Daoy (cell line): ENCODE measurements at places on chromosomes 12 and 14. TPM values are rescaled to one million over a fixed set of nuclear protein-coding genes. Genes with fewer than 3 reads are reported as not detected.

GRCh38 chr12:85424581-85425348 lies 144.7 kb downstream of the ALX1 start:
- peak; percentile 30 for DNase-seq

DNA sequence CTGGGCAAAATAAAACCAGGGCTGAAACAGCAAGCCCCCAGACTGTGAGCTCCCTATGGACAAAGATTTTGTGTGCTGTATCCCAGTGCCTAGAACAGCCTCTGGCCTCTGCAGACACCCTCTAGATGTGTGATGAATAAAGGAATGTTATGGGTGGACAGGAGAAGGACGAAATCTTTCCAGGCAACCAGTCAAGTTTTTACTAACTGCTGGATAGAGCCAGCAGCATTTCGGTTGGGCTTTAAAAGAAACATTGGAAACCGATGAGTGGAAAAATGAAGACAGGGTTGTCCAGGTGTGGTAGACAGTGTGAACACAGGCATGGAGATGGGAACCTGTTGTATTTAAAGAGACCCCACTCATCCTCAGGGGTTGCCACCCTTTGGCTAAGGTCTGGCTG lies 4.0 kb downstream of the CHGA start:
- DNase-seq: no peak

DNA sequence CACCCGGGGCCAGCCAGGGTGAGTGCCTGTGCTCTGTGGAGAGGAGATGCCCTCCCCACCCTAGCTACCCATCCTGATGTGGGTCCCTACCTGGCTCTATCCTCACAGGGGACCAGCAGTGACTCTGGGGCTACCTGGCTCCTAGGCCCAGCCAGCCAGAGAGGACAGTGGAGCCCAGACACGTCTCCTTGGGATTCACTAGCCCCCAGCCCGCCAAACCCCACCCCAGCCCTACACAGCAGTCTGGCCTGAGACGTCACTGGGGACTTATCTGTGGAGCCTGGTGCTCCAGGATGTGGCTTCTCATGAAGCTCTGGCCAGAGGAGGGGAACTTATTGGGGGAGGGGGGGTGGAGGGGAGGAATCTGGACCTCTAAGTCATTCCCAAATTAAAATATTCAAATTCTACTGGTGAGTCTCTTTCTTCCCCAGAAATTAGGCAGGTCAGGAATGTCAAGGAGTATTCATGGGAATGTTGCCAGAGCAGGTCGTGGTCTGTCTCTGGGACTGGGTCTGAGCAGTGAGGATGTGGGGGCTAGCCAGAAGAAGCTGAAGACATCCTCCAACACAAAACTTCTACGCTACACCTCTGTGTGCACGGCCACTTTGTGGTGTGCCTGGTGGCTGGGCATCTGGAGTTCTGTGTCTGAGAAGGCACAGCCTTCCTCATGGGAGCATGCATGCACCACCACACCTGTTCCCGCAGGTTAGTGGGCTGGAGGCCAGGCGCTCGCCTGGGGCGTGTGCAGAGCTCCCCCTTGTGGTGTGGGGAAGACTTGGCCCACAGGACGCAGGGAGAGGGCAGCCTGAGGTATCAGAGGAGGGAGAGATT lies 2.7 kb downstream of the CMTM5 start:
- DNase-seq: peak; percentile 61

GRCh38 chr14:24310646-24311604 lies at the start of gene LTB4R:
Gene LTB4R (plus strand): TSS chr14:24311502. CDS start chr14:24315652, 4,150 bp downstream.
- DNase-seq: peak; percentile 64

DNA sequence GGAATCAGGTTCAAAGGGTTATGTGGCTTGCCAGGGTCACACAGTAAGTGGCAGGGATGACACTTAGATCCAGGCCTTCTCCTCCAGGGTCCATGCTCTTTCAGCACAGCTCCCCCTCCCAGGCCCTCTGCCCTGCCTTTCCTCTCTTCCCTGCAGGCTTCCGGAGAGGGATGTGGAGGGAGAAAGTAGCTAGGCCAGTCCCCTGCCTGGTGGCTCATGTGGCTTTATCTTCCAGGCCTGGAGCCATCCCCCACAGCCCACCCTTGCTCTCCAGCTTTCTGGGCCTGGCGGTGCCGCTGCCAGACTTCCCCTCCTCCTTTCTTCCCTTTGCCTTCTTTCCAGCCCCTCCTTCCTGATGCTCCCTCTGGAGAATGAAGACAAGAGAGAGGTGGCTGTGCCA lies 1.7 kb downstream of the PSMB11 start:
- DNase-seq: no peak

- no peak for DNase-seq
Observed at GRCh38 chr12:7128681-7129286, at the start of gene RBP5. Gene RBP5 (minus strand): TSS chr12:7128889. CDS start chr12:7128775, 114 bp downstream.

DNA sequence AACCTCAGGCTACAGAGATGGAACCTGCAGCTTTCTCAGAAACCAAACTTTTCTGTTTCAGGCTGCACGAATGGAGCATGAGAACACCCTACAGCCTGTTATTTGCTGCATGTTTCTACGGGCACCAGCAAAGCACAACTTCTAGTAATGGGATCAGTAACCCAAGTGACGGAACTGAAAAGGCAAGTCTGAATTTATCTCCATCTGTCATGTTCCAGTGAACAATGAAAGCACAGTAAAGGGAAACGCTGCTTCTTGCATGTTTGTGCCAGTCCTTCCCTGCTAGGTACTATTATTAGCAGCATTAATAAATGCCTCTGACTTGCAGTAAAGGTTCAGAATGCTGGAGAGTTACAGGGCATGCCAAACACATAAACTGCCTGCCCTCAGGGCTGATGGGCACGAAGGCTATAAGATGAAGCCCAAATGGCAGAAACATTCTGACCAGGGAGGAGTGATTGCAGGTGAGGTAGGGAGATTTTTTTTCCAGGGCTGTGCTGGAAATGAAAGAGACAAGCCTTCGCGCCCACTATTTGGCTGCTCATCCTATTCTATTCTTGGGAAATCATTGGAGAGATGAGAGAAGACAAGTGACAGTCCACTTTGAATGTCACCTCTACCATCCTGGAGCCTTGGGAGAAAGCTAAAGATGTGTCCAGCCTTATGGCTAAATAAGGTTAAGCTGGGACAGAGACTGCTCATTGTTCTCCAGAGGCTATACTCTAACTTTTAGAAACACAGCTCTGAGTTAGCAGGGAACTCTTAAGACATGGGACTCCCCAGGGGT lies 100.4 kb upstream of the PLXNC1 start:
- no peak for DNase-seq

DNA sequence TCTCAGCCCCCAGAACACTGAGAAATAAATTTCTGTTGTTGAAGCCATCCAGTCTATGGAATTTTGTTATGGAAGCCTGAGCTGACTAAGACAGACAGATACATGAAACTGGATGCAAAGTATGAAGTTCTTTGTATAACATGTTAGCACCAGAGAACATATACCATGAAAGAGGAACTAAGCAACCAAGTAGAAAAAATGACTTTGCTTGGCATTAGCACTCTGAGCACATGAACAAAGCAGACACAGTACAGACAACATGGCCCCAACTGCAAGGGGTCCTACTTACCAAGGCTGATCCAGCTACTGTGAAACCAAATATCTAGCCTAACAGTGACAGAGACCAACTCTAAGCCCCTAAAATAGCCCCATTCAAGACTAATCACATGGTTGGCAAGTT lies 13.8 kb downstream of the EXOC5 start:
- DNase-seq: no peak

DNA sequence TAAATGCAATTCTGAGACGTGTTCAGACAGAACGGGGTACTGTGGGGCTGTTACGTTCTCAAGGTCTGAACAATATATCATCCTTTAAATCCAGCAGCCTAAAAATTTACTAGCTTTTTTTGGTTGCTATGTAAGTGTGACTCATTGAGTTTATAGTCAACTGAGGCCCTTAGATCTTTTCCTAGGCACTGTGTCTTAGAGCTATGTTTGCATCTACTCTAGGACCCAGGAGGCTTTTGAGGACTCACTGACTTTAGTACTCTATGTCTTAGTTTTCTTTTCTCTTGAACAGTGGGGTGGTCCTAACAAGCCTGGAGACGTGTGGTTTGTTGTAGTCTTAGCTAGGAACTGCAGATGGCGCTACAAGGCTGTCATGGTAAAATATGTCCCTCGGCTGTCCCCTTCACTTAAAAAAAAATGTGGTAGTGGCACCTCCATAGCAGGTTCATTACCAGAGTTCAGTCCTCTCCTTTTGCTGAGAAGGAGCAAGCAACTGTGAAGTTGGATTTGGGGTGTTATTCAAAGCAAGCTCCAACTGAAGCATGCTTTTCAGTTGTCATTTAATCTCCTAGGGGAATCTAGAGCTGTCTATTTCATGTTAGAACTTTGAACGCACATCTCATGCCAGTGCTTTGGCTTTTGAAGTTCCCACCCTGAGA lies 8.7 kb upstream of the SPATS2 start:
- peak; percentile 70 for DNase-seq

- DNase-seq: no peak
Observed at GRCh38 chr12:116590561-116590960, 31.4 kb downstream of the MAP1LC3B2 start.

DNA sequence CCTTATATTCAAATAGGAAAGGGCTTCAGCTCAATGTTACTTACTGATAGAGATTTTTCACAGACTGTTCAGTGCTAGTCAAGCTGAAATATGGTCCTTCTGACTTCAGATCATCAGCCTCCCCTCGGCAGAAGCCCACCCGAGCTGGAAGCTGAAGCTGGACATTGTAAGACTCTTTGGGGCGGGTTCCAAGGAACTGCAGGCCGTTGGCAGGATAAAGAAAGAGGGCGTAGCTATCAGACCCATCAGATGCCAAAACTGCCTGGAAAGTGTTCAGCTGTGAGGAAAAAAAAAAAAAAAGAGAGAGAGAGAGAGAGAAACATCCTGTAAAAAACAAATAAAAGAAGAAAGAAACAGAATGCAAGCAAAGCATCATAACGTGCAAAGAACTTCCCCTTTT lies 8.8 kb downstream of the NID2 start:
- no peak for DNase-seq

- peak; percentile 54 for DNase-seq
Observed at GRCh38 chr14:25048170-25049016, 1.6 kb downstream of the STXBP6 start.

Gene KRT72
- not detected in 2 replicates for total RNA-seq

Gene C12orf50
- total RNA-seq: not detected in 2 replicates

Gene CMAS
- total RNA-seq: 71.3 and 73.7 TPM in 2 replicates

Gene RPGRIP1
- total RNA-seq: not detected in 2 replicates

Gene MGAT4C
- total RNA-seq: 0.29 TPM in 1 of 2 replicates, not detected in the other
